MCF 10A (cell line): ENCODE measurements at places on chromosomes 4 and X. TPM values are rescaled to one million over a fixed set of nuclear protein-coding genes. Genes with fewer than 3 reads are reported as not detected.

- DNase-seq = no peak
Measured at GRCh38 chr4:26746802-26747213, 113.8 kb upstream of the STIM2 start.

DNA sequence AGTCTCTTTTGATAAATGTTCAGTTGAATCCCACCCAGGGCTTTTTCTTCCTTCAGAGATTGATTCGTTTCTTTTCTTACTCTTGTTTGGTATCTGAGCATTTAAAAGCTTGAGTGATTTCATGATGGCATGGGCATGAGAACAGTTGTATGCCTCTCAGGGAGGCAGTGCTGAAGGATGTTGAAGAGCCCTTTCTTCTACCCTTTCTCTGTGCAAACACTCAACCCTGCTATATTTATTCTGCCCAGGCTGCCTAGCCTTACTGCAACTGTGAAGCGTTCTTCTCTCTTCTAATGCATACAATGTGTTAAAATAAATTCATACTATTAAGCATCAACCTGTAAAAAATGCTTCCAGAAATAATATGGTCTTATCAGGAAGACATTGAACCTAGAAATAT lies 367.6 kb upstream of the LCORL start:
- DNase-seq = no peak

The CXorf49B gene
- not detected in 2 replicates for total RNA-seq

The AFF2 gene
- 0.19 and 0.42 TPM in 2 replicates for total RNA-seq

The EPHA5 gene
- 0.12 and 0.28 TPM in 2 replicates for total RNA-seq
